Stromal cell of bone marrow (primary cell): ENCODE measurements at places on chromosomes 5 and 9.

GRCh38 chr9:38274800-38275199, 117.7 kb upstream of the ALDH1B1 start:
- no peak for DNase-seq

- peak; percentile 65 for DNase-seq
Observed at GRCh38 chr5:145936401-145937131, at the start of gene SH3RF2. Gene SH3RF2 (plus strand): TSS chr5:145936578. CDS start chr5:145937929, 1,351 bp downstream.

DNA sequence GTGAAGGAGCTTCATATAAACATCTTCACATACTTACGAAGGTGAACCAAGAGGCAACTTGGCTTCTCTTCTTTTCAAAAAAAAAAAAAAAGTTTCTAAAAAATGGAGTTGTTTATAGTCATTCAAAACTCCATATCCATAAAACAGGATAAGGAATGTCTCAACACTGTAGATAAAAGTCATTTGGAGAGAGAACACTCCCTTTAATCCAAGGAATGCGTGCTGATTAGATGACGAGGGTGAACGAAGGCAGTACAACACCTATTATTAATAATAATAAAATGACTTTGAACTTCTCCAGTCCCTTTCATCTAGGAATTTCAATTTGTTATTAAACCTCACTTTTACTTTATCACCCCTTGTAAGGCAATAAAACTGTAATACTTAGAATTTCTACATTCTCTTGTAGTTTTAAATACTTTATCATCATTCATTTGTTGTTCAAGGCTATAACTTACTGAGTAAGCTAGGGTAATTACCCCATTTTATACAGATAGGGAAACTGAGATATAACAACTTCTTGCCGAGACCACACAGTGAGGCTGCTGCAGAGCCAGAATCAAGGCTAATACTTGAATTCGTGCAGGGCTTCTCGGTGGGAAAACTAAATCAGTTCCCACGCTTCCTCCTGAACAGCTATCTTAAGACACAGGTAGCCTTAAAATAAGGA, 377.1 kb downstream of the EFNA5 start:
- DNase-seq = no peak

DNA sequence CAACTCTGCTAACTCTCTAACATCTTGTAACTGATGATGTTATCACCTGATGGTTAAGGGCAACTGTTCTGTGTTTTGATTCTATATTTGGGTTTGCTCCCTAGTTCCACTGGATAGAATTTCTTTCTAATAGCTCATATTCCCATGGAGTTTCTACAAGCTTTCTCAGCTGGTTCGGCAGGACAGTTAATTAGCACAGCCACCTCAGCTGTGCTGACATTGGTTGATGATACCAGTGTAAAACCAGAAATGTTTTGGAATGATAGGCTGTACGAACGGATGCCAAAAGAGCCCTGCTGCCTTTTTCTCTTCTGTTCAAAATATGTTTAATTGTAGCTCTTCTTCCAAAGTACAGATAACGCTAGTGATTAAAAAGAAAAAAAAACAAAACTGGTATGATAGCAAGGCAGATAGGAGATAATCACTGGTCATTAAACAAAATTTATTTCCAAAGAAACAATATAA, 440.5 kb upstream of the ZNF608 start:
- no peak for DNase-seq

DNA sequence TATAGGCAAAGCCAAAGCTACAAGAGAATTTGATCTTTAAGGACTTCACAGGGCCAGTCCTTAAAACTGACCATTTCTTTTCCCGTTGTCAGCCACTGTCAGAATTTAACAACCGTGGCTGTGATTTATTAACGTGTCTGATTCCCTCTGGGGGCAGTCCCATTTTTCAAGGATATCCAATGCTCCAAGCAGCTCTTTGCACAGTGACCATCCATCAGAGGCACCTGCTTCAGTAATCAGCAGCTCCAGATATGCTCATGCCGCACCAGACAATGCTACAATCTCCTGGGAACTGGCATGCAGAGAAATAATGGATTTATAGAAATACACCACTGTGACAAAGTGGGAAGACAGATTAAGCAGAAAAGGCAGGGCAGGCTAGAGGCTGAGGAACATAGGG, 163.3 kb upstream of the PPP1R2B start:
- DNase-seq = no peak

- no peak for DNase-seq
Observed at GRCh38 chr5:175713930-175714329, 56.1 kb downstream of the HRH2 start.

GRCh38 chr5:157961176-157961575, 102.2 kb upstream of the CLINT1 start:
- no peak for DNase-seq
